NCI-H748 treated with DMSO at 0.1 percent for 48 hours (cell line): ENCODE measurements at places on chromosomes 4 and X.

DNA sequence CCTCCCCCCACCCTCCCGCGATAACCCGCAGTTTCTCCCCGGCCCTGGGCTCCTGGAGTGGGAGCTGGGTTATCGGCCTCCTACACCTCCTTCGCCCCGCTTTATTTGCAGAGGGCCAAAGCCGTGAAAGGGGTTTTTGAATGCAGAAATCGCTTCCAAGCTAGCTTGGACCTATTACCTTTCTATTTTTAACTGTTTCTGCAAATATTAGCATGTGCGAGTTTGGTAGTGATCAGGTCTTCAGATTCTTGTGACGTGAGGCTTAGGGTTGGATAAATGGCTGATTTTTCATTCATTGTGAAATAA lies 1.3 kb downstream of the USP9X start:
- DNase-seq = no peak

- no peak for DNase-seq
These were observed 1.0 kb upstream of the PPP2R2C start for GRCh38 chr4:6473264-6474052.

GRCh38 chrX:120840827-120841226 lies 34.8 kb downstream of the CT47B1 start:
- DNase-seq = no peak

GRCh38 chr4:27861381-27861787 lies 1000.7 kb downstream of the STIM2 start:
- DNase-seq = no peak

DNA sequence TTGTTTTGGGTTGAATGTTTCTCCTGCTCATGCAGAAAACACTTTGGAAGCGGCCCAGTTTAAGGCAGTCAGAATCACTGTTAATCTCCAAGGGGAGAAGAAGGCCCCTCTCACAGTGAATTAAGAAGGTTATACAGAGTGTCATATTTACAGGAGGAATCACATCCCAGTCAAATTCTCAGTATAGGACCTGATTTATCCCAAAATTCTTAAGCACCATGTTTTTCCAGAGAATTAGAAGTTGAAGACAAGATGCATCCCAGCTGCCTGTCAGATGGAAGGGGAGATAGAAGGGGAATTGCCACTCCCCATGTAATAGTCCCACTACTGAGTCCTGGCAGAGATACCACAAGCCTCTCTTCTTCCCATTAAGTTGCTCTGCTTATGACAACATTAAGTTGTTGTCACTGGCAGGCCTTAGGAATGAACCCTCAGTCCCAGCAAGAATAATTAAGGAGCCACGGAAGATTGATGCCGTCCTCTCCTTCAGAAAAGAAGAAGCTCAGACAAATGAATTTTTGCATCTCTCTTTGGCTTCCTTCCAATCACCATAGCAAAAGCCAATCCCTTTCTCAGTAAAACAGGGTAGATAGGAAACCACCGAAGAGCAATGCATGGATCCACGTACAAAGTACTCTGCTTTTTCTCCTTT lies 138.4 kb downstream of the LDB2 start:
- no peak for DNase-seq

- DNase-seq = no peak
These were observed 28.1 kb downstream of the ANK2 start for GRCh38 chr4:113077575-113077974.

- peak; percentile 34 for DNase-seq
These were observed 1.2 kb downstream of the SH3D19 start for GRCh38 chr4:151324124-151324751.

GRCh38 chr4:185312699-185313098 lies 83.0 kb downstream of the LRP2BP start:
- DNase-seq = no peak

DNA sequence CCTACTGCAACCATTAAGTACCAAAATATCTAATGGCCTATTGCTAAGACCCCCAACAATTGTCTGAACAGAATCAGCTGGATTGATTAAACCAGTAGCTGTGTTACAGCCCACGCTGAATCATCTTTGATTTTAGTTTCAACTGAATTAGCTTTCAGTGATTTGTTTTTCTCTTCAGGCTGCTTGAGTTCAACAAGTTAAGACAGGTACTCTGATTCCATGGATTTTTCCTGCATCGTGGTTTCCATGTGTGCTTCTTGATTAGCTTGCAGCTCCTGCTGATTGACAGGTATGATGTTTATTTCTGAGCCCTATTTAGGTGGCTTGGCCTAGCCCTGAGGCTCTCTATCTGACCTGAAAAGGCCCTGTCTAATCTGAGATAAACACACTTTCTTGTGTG lies 91.3 kb downstream of the GUCY2F start:
- no peak for DNase-seq

GRCh38 chrX:114615765-114616164 lies 31.9 kb downstream of the HTR2C start:
- no peak for DNase-seq

- no peak for DNase-seq
These were observed 19.1 kb upstream of the UBA6 start for GRCh38 chr4:67719953-67720617.

DNA sequence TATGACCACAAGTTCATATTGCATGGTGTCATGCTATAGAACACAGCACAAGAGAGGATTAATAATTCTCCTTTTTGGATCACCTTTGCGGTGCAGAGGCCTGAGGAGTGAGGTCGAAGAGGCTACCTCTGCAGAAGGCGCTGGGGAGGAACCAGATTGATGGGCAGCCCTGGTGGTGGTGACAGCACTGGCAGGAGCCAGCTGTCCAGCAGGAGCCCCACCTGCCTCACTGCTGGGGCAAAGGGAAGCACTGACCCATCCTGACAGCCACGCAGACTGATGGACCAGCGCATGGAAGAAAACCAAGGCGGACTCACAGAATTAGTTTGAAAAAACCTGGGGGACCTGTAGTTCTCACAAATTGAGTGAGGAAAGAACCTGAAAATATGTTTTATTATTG lies 50.9 kb downstream of the COX18 start:
- DNase-seq = no peak

- peak; percentile 41 for DNase-seq
These were observed 166.5 kb downstream of the FBXW7 start for GRCh38 chr4:152369203-152369901.

GRCh38 chr4:140472156-140472555 lies 25.9 kb downstream of the MGAT4D start:
- DNase-seq = no peak

DNA sequence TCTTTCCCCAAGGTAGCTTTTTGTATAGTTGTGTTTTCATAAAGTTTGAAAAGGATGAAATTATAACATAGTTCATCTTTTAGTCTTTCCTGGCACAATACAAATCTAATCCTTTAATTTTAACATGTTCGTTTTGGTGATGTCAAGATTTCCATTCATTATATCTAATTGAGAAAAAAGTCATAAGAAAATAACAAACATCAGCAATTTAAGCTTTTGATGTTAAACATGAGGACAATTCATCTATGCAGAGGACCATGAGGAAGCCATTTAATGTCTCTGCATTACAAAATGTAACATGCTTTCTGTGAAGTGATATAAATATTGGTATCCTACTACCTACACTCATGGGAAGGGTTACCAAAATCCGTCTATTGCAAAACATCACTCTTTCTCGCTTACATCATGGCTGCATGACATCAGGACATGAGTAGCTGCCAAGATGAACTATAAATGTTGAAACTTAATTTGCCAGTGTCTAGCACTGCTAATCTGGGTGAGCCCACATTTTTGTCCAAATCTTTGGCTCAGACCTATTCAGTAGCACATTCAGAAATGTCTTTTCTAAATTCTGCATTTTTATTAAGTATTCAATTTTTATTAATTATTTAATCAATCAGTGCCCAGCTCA lies 9.5 kb downstream of the EPGN start:
- no peak for DNase-seq

- no peak for DNase-seq
These were observed 36.7 kb upstream of the STPG2 start for GRCh38 chr4:98179951-98180350.

DNA sequence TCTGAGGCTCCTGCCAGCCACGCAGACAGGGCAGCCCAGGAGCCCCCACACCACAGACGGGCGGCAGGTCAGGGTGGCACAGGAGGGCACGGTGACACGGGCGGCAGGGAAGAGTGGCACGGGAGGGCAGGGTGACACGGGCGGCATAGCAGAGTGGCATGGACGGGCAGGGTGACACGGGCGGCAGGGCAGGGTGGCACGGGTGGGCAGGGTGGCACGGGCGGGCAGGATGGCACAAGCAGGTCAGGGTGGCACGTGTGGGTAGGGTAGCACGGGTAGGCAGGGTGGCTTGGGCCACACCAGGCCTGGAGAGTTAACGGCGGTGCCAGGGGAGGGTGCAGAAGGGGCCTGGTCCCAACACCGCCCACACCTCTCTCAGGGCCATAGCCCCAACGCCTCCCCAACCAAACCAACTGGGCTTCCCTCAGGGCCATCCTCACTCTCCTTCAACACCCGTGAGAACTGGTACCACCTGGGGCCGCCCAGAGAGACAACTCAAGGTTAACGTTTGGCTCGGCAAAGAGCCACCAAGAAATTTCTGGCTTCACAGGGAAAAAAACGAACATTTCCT lies 3.4 kb downstream of the CTBP1 start:
- no peak for DNase-seq

GRCh38 chr4:11698846-11699590 lies 270.3 kb upstream of the HS3ST1 start:
- DNase-seq = no peak

DNA sequence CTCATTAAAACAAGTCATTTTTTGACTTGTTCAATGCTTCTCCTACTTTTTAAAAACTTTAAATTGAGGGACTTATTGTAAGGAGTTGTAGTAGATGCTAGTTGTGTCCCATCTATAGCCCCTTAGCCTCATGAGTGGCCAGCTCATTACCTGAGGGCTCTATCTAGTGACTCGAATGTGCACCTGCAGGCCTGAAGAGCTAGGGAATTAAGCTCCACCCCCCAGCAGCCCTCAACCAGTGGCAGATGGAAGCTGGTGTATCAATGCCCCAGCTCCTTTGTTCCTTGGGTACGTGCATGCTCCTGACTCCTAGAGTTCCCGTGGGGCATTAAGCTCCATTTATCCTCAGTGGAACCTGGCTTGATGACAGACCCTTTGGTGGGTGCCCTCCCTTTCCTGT lies 146.7 kb upstream of the FAM9B start:
- DNase-seq = no peak

- DNase-seq = no peak
These were observed 35.2 kb upstream of the AMBN start for GRCh38 chr4:70556856-70557255.

- no peak for DNase-seq
These were observed 57.7 kb upstream of the PASD1 start for GRCh38 chrX:151505796-151506195.

DNA sequence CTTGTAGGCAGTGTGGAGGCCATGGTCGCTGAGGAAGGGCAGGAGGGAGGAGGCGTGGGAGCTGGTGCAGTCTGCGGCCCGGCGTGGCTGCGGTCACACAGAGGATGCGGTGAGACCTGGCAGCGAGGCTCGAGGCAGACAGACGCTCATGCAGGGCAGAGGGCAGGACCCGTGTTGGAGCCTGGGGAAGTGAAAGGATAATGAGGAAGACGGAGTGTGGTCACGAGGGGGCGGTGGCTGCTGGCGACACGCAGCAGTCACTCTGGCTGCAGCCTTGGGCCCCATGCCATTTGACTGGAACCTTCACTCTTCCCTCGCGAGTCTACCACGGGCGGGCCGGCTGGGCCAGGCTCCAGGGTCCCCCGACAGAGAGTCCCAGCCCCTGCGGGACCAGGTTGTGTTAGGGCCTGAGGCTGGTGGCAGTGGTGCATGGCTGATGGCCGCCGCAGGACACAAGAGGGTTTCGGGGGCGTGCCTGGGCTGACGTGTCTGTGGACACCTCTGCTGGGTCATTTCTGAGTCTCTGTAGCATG lies 68.8 kb upstream of the HGFAC start:
- no peak for DNase-seq

- DNase-seq = peak; percentile 59
These were observed 170.7 kb downstream of the SLIT2 start for GRCh38 chr4:20422398-20422797.
